Neuronal stem cell (in vitro differentiated cells): ENCODE measurements at places on chromosomes 5 and 9.

- no peak for DNase-seq
Observed at GRCh38 chr5:1757511-1757910, 42.1 kb downstream of the MRPL36 start.

- no peak for DNase-seq
Observed at GRCh38 chr9:22158271-22158670, 149.2 kb upstream of the CDKN2B start.

- no peak for DNase-seq
Observed at GRCh38 chr9:81032030-81032572, 657.2 kb downstream of the TLE1 start.

GRCh38 chr5:67006500-67006848 is 190.1 kb downstream of the CD180 start:
- DNase-seq = no peak

GRCh38 chr9:7976856-7977255 is 177.3 kb upstream of the DMAC1 start:
- no peak for DNase-seq

DNA sequence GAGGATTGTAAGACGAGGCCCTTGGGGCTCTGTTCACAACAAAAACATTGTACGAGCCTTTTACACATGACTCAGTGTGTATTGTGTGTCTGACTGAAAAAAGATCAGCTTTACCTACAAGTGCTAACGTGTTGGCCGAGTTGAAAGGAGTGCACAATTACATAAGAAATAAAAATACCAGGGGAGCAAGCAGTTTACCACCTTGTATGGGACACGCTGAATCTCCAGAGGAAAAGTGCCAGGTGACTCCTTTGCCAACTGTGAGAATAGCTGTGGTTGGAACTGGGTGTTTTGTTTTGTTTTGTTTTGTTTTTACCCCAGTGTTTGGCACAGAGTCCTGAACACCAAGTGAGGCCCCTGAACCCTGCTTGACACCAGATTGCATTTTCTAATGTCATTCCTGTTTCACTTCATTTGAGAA is 32.8 kb upstream of the ZSWIM6 start:
- no peak for DNase-seq

GRCh38 chr9:125911861-125912644 is 164.9 kb downstream of the PBX3 start:
- no peak for DNase-seq

- DNase-seq = no peak
Observed at GRCh38 chr5:9838916-9839315, 208.8 kb upstream of the TAS2R1 start.

GRCh38 chr5:353612-354580 is 32.4 kb downstream of the AHRR start:
- DNase-seq = no peak

DNA sequence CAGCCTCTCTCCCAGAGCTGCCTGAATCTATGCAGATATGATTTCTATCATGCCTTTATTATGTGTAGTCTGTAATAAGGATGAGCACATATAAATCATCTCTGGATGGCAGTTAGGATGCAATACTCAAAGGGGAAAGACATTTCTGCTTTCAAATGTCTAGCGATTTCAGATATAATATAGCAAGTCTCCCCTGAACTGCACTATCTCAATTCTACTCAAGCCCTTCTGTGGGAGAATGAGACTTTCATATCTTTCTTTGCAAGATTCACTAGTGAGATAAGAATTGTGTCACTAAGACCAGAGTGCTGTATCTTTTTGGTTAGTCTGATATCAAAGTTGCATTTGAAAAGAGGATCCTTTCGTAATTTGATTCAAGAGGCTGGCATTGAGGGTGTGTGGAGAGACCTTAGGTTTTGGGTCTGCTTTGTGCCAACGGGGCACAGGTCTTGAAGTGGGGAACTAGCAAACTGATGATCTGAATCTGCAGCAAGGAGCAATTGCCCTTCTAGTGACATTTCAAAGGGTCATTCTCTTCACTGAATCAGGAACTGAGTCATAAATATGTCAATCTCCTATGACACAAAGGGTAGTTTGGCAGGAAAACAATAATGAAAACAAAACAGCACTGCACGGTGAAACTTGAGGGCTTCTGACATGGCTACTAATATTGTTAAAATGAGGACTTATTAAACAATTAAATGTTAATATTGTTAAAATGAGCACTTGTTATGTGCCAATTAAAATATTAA is 305.5 kb upstream of the CLINT1 start:
- DNase-seq = no peak

GRCh38 chr9:35035851-35036701 is 36.3 kb downstream of the VCP start:
- DNase-seq = no peak
